ENCODE measurements at places on chromosomes 7 and 10.

DNA sequence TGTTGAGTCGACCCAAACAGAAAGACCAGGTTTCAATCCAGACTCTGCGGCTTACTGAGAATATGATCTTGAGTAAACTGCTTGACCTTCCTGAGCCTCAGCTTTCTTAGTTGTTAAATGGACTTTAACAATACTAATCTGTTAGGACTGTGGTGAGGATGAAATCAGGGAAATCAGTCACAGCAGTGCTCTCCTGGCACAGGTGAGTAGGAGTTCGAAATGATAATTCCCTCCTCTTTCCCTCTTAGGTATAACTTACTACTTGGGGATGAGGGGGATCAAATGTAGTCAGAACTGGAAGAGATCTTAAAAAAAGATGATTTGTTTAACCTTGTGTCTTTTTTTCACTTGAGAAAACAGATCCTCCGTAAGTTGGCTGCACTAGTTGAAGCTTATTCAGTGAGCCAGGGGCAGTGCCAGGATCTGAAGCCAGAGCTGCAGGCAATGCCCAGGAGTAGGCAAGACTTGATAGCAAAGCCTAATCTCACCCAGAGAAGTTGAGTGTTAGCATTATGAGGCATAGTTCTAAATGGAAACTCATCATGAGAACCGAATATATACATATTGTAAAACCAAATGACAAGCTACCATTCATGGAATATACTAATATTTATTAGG lies 1.8 kb upstream of the MAGI2 start:
- no peak for DNase-seq

DNA sequence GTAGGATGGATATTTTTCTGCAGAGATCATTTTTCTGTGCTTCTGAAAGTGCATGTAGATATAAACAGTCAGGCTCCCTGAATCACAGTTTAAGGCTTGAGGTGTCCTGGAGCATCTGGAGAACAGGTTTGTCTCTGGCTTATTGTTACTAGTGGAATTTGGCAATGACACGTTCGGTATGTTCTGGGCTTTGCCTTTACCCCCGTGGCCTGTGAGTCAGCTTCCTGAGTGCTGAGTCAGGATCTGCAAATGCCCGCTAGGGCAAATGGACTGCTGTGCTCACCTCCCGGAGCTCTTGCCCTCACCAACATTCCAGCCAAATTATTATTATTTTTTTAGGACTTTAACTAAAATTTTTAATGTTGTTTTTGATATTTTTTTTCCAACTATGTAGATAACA lies 192.5 kb upstream of the PRSS1 start:
- DNase-seq, result peak; percentile 13

DNA sequence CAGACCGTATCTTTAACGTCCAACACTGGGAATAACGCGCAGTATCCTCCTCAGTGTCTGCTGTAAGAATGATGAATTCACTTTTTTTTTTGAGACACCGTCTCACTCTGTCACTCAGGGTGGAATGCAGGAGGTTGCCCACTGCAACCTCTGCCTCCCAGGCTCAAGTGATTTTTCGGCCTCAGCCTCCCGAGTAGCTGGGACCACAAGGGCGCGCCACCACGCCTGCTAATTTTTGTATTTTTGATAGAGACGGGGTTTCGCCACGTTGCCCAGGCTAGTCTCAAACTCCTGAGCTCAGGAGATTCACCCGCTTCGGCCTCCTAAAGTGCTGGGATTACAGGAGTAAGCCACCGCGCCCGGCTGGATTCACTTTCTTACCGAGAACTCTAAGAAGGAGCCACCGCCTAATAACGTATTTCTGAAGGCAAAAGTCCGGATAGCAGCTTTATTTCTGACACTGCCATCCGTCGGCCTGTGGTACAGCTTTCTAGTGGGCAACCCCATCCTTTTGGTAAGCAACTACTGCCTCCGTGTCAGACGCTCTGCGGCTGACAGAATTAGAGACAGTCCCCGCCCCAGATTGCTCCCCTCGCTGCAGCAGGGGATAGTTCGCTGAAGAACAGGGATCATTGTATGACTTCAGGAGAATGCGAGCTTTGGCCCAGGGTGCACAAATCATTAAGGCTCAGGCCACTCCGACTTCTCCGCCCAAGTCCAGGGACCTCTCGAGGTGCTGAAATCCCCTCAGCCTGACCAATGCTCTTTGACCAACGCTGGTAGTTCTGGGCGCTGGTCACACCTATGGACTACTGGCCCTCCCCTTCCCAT lies 662 bp downstream of the POLR3A start:
- no peak for DNase-seq

DNA sequence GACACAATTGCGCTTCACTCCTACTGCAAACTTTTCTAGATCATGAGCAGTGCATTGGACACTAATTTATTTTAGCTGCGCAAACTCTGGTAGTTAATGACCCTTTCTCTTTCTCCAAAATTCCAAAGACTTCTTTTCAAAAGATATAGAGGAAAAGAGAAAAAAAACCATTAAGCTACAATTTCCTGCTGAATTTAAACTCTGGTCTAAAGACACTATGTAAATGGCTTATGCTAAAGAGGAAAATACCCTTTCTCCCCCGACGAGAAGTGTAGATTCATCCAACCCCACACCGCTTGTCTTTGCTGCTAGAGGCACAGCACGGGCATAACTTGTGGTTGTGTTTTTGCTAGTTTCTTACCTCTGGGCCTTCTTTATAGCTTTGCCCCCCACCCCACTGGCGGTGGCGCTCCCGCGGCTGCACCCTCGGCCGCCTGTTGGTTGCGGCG lies 84.1 kb downstream of the SNX10 start:
- DNase-seq, result no peak

- no peak for DNase-seq
Observed at GRCh38 chr10:7546385-7546967, 120.3 kb downstream of the ITIH5 start.

GRCh38 chr10:43348511-43349312 lies 22.7 kb upstream of the FXYD4 start:
- DNase-seq, result peak; percentile 89

All from activated CD4-positive, alpha-beta T cell treated with anti-CD3 and anti-CD28 coated beads, Interleukin-2, amount 50 U/mL, for 48 hours (primary cell).